ENCODE measurements at places on chromosomes 16 and 17. TPM values are rescaled to one million over a fixed set of nuclear protein-coding genes. Genes with fewer than 3 reads are reported as not detected.

- no peak for DNase-seq
Measured at GRCh38 chr16:85291302-85292148, 179.3 kb upstream of the CIBAR2 start.

NUPR1 gene
- total RNA-seq = 54.2 TPM

- no peak for DNase-seq
Measured at GRCh38 chr17:10114931-10115535, 83.4 kb downstream of the GAS7 start.

DNA sequence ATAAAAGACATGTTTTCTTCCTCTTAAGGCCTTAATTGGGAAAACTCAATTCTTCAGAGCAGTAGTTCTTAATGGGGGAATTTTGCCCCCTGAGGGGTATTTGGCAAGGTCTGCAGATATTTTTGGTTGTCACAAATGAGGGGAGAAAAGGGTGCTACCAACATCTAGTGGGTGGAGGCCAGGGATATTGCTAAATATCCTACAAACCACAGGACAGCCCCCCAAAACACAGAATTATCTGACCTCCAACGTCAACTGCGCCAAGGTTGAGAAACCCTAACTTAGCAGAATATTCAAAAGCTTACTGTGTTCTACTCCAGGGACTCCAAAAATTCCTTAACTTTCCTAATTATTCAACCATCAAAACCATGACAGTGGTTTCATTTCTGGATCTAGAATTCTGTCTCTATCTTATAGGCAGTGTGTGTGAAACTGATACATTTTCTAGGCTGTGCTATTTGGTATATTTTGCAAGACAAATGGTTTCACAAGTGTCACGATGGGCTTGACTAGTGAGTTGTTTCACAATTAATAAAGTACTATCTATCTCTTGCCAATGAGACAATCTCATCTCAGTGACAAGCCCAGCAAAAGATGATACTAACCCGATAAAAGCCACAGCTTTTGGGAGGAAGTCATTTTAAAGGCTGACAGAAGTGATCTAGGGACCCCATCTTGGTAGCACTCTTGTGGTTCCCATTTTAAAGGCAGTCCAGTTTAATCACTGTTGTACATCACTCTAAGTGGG is 14.7 kb downstream of the TXNDC11 start:
- DNase-seq = no peak

DNA sequence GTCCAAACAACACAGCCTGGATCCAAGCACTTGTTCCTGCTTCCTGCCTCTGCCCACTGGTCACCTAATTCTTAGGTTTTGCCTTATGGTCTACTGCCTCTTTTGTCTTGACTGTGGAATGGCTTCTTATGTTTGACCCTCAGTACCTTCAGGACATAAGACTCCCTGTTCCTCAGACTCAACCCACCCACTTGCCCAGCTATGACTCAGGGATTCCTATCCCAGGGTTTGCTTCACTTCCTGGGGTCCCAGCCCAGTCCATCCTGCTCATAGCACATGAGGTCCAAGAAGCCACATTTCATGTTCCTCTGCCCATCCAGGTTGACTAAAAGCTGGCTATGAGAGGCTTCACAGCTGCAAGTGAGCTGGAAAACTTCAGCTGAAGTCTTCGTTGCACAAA is 320.9 kb upstream of the CDH5 start:
- no peak for DNase-seq

GRCh38 chr17:76237859-76238313 is 2.4 kb downstream of the RNF157 start:
- no peak for DNase-seq

GRCh38 chr16:88817785-88818574 is 6.3 kb upstream of the APRT start:
- no peak for DNase-seq

Measured in spinal cord (tissue), 10 donors.